Neuronal stem cell (in vitro differentiated cells): ENCODE measurements at places on chromosomes 3 and 15.

DNA sequence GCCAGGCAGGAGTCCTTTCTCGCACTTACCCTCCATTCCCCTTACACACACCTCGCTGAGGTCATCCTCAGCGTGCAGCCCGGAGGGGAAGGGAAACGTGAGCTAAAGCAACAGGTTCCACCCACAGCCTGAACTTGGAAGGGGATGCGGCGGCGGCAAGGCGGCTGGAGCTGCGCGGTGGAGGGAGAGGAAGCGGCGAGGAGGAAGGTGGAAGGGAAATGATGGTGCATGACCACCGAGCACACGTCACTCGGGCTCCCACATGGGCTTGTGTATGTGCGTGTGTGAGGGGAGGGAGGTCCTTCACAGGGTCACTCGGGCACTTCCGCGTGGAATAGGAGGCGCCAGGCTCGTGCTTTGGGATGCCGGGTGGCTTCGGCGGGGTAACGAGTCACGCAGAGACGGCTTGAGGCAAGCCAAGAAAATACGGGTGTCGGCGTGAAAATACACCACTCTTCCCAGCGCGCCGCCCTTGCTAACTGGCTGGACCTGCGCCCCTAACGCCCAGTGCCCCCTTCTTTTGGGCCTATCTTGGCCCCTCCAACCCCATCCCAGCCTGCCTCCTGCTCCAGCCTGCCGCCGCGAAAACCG lies 225.5 kb upstream of the IL12A start:
- peak; percentile 12 for DNase-seq

DNA sequence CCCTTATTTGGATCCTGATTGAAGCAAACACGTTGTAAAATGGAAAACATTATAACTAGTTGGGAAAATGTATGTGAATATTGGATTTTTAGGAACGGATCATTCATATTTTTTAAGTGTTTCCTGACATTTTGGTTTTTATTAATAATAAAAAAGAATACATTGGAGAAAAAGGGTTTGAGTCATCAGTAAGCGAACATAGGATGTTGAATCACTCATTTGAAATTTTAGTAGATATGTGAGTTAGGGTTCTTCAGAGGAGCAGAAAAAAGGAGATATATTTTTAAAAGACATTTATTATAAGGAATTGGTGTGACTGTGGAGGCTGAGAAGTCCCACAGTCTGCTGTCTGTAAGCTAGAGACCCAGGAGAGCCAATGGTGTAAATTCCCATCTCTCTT lies 258.5 kb downstream of the PTPRG start:
- no peak for DNase-seq

DNA sequence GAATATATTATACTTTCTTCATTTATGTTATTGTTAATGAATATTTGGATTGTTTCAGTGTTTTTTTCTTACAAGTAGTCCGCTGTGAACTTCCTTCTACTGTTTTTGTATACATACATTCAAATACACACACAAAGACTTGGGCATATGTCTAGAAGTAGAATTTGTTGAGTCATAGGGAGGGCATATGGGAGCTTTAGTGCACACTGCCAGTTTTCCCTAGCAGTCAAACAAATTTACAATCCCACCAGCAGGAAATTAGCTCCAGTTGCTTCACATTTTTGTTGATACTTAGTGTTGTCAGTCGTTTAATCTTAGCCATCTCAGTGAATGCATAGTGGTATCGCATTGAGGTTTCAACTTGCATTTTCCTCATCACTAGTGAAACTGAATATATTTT lies 492.3 kb downstream of the DIPK2A start:
- DNase-seq = no peak

GRCh38 chr3:194632809-194633348 lies 340 bp downstream of the TMEM44 start:
- peak; percentile 18 for DNase-seq

DNA sequence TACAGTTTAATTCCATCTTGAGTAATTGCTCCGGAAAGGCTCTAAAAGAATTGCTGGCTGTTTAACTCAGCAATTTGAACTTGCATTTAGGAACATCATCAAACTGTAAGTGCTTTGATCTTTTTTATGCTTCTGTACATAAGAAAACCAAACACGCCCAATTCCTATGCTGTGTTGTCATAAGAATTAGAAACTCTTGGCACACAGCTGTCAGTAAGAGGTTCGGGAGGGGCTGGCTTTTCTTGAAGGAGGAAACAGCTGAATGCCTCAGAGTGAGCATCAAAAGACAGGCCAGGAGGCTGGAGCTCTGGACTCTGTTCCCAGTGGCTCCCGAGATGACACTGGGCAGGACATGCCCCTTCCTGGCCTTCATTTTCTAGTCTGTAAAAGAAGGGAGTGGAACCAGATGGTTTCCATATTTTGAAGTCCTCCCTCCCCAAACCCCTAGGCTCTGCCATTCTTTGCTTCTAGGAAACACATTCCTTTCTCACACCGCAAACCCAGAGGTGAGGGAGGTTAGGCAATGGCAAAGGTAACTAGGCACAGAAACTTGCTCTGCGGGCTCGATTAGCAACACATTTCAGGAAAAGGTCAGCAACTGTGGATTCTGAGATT lies 73.7 kb upstream of the DLG1 start:
- DNase-seq = no peak

GRCh38 chr3:189500798-189501495 lies 130.2 kb upstream of the TP63 start:
- DNase-seq = no peak

DNA sequence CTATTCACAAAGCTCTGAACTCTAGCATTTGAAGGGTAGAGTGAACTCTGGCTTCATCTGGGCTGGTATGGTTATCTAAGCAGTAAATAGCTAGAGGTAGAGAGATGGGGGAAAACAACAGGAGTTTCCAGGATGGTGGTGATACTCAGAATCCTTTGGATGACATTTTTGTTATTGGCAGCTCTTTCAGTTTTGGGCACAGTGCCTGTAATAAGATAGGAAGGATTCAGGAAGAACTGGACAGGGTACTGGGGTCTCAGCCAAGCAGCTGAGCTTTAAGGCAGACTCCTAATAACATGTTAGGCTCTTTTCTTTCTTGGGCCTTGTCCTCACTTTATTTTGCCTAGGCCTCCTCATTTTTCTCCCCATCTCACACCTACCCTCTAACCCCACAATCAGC lies 338.5 kb downstream of the CADM2 start:
- DNase-seq = no peak

- DNase-seq = no peak
Measured at GRCh38 chr3:155497930-155498647, 204.6 kb upstream of the STRIT1 start.

GRCh38 chr3:74648107-74648506 lies 33.6 kb upstream of the CNTN3 start:
- no peak for DNase-seq

DNA sequence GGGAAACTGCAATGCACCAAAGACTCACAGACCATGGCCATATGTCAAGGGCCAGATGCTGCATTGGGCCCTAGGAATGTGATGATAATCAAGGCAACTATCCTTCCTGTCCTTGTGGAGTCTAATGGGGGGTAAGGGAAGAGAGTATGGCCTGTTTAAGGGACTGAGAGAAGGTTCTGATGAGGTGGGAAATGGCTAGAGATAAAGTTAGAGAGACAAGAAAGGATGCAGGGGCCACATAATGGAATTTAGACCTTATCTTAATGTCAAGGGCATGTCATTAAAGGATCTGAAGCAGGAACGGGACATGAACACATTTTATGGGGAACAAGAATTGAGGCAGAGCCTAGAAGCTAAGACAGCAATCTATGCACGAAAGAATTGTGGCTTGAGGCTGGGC lies 30.0 kb upstream of the ABHD17C start:
- DNase-seq = no peak

- no peak for DNase-seq
Measured at GRCh38 chr3:183909030-183909600, 24.4 kb upstream of the PARL start.

- DNase-seq = no peak
Measured at GRCh38 chr15:37034835-37035748, 65.3 kb downstream of the MEIS2 start.

DNA sequence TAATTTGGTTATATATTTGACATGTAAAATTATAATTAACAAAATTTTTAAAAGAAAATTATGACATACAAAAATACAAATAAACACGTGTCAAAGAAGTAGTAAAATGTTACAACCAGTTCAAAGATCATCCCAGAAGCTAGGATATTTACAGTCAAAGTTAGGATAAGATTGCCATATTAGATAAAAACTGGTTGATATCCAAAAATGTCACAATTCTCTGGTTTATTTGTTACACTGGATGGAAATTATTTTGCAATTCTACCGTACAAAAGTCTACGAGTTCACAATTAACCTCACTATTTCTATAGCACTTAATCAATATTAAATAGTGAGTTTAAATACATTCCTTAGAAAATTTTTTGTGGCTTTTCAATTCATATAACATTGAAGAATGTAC lies 673.8 kb downstream of the GBE1 start:
- no peak for DNase-seq

- DNase-seq = no peak
Measured at GRCh38 chr15:52661909-52662308, 17.3 kb downstream of the ATOSA start.

GRCh38 chr3:107524841-107525643 lies 2.3 kb downstream of the BBX start:
- peak; percentile 37 for DNase-seq

- no peak for DNase-seq
Measured at GRCh38 chr15:53753813-53754212, 5.7 kb downstream of the WDR72 start.

DNA sequence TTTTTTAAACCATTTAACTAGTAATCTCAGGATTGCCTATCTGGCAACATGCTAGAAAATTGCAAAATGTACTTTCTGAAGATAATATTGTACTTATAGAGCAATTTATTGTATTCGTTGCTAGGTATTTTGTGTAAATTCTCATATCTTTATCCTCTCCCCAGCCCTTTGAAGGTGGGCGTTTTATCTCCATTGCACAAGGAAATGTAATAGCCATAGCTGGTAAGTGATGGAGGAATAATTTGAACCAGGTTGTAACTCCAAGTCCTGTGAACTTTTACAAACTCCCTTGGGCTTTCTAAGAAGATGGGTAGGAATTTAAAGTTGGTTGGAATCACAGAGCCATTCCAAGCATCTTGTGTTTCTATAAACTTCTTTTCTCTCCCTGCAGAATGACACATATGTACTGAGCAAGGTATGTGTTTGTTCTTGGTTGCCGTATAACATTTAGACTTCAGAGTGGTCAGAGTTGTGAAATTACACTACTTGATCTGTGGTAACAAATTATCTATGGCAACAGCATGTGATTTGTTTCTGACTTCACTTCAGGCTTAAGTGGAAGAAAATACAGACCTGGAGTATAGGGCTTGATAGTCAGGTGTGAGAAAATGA lies 170.9 kb downstream of the AKAP13 start:
- no peak for DNase-seq

DNA sequence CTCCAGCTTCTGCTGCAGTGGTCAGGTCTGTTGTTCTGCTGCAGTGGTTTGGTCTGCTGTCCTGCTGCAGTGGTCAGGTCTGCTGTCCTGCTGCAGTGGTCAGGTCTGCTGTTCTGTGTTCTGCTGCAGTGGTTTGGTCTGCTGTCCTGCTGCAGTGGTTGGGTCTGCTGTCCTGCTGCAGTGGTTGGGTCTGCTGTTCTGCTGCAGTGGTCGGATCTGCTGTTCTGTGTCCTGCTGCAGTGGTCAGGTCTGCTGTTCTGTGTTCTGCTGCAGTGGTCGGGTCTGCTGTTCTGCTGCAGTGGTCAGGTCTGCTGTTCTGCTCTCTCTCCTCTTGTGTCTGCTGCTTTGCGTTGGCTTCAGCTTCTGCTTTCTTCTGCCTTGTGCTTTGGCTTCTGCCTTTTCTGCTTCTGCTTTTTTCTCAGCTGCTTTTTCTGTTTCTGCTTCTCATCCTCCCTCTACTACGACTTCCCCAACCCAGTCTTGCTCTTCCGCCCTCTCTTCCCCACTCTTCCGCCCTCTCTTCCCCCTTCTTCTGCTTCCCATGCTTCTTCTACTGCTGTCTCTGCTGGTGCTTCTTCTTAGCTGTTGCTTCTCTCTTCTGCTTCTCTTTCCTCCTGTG lies 50.7 kb downstream of the FAM43A start:
- no peak for DNase-seq

- no peak for DNase-seq
Measured at GRCh38 chr3:69961706-69962439, 37.7 kb upstream of the SAMMSON start.

DNA sequence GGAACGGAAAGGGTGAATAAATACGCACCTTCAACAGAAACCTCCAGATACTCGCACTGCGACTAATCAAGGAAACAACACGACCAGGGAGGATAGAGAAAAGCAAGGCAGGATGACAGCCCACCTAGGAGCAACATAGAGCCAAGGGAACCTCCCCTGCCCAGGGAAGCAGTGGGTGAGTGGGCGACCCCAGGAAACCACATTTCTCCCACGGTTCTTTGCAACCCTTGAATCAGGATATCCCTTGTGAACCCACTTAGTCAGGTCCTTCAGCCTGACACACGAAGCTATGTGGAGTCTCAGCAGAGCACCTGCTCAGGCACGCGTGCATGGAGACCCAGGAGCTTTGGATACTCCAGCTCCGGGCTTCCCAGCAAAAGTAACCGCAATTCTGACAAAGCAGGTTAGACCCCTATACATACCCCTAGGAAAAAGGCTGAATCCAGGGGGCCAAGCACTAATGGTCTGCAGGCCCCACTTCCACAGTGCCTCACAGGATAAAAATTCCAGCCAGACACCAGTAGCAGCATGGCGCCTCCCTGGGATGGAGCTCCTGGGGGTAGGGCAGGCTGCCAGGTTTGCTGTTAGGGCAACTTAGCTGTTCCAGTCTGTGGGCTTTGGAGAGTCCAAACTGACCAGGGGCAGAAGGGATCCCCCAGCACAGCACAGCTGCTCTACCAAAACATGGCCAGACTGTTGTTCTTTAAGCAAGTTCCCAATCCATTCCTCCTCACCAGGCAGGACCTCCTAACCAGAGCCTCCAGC lies 38.4 kb upstream of the PXYLP1 start:
- no peak for DNase-seq

DNA sequence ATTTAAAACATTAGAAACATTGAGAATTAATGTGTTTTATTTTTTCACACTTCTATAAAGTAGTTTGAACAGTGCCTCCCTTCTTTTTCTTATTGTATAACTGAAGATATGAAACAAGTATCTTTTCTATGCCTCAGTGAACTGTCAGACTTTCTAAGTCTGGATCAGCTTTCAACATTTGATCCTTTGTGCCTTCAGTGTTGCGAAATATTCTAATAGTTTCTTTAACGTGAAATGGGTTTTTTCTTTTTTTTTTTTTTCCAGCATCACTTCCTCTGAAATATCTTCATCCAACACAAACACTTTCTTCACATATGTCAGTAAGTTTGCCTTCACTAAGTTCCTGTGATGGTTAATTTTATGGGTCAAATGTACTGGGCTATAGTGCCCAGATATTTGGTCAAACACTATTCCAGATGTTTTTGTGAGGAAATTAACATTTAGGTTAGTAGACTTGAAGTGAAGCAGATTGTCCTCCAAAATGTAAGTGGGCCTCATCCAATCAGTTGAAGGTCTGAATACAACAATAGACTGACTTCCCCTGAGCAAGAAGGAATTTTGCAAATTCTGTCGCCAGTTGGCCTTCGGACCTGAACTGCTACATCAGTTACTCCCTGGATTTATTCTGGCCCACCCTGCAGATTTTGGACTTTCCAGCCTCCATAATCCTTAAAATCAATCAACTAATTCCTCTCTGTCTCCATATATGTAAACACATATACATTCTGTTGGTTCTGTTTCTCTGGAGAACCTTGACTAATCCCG lies 6.4 kb upstream of the CPOX start:
- no peak for DNase-seq
